Suppressor macrophage treated with lipopolysaccharide for 1 hour (primary cell): ENCODE measurements at places on chromosomes 7 and 10.

- no peak for DNase-seq
Observed at GRCh38 chr7:93544691-93545090, 29.8 kb downstream of the CALCR start.

- DNase-seq: no peak
Observed at GRCh38 chr7:52584041-52584440, 451.4 kb upstream of the POM121L12 start.

DNA sequence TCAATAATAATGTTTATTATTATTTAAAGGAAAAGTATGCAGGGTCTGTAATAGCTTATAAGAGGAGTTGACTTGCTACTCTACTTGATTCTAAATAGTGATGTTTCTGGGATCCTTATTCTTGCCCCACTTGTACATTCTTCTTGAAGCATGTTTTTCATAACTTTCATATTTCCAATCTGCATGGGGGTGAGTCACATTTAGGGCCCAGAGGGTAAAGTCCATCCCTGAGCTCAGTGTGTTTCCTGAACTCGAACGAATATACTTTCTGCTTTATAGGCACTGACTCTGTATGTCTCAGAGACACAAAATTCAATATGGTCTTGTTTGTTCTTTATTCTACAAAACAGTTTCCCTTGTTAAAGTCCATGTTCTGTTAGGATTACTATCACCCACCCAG, 61.0 kb upstream of the SMIM30 start:
- DNase-seq: no peak

GRCh38 chr10:32315424-32315823, 31.5 kb downstream of the EPC1 start:
- DNase-seq: no peak

GRCh38 chr10:8768852-8769251, 714.4 kb downstream of the GATA3 start:
- no peak for DNase-seq

DNA sequence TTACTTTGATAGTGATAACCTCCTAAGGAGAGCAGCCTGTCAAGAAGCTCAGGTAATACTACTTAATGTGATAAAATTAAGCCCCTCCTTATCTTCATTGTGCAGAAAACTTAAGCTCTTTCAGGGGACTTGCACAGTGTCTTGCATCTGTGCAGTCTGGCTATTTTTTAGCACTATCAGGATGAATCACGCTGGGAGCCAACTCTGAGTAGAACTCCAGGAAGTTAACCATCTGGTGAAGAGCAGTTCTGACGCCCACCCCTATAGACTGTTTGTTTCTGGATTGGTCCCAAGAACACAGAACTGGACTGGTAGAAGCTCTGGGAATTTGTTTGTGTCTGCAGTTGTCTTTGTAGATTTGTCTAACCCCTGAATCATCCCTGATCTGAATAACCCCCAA, 41.9 kb downstream of the AGK start:
- DNase-seq: no peak

- DNase-seq: no peak
Observed at GRCh38 chr10:31580646-31581045, 261.6 kb downstream of the ZEB1 start.

- peak; percentile 34 for DNase-seq
Observed at GRCh38 chr10:16581202-16581601, 59.5 kb upstream of the C1QL3 start.

- no peak for DNase-seq
Observed at GRCh38 chr10:44069573-44069972, 315.3 kb downstream of the CXCL12 start.

- no peak for DNase-seq
Observed at GRCh38 chr7:30119890-30120577, 14.8 kb upstream of the MTURN start.

GRCh38 chr7:146115548-146115850, 1.1 kb upstream of the CNTNAP2 start:
- DNase-seq: no peak

DNA sequence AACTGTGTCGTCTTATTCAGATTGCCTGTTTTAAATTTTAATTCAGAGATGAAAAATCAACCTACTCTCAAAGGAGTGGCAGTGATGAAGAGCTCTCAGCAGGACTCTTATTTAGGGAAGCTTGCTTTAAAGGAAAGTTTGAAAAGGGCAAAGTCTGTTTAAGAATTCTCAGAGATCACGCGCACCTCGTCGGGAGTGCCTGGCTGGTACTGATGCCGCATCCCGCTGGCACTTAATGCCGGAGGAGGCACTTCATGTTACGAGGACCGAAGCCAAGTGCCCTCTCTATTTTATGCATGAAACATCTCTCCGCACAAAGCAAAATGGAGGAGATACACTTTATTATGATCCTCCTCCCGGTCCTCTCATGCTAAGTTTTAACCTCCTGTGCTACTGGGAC, 71.1 kb upstream of the INSYN2A start:
- no peak for DNase-seq

DNA sequence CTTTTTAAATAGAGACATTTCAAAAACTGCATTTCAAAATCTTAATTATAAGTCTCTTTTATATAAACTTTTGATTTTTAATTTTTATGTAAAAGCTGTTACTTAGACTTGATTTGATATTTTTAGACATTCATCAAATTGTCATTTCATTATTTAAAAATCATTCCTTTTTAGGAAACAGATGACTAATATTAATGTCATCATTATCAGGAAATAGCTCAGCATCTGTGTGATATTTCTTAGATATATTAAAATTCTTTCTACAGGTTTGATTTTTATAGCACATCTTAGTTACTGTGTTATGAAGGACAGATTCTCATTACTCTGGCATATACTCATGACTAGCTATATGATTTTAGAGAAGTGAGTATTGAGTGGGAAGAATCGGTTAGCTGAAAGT, 17.2 kb downstream of the RUNDC3B start:
- no peak for DNase-seq

DNA sequence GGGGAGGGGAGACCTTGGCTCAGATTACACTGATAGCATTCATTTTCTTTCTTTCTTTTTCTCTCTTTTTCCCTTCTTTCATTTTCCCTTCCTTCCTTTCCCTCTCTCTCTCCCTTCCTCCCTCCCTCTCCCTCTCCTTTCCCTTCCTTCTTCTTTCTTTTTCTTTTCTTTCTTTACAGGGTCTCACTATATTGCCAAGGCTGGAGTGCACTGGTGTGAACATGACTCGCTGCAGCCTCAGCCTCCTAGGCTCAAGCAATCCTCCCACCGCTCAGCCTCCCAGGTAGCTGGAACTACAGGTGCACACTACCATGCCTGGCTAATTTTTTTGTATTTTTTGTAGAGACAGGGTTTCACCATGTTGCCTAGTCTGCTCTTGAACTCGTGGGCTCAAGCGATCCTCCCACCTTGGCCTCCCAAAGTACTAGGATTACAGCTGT, 73.0 kb upstream of the MKRN1 start:
- no peak for DNase-seq

DNA sequence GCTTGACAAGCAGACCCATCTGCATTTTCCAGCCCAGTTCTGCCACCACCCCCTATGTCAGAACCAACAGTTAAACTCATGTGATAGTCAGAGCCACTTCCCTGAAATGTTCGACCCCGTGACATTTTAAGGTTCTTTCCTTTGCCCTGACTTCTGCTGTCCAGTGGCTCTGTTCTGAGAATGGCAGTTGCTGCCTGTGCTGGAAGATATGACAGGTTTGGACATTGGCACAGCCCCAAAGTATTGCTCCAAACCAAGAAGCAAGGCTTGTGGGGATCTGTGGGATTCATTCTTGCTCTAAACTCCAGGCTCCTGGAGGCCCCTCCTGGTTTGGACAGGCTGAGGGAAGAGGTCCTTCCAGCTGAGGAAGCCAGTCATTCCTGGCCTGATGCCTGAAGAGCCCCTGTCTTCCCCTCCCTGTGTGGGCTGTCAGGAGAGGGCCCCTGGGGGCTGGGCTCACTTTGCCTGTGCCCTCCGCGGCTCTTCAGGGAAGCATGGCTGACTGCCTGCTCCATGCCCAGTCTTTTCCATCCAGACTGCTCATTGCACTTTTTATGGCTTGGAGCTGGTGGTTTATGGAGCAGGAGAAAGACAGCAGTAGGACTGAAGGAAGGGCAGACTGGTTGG, 138.0 kb downstream of the CDH23 start:
- peak; percentile 33 for DNase-seq

GRCh38 chr7:42105554-42106358, 131.3 kb downstream of the GLI3 start:
- DNase-seq: no peak

DNA sequence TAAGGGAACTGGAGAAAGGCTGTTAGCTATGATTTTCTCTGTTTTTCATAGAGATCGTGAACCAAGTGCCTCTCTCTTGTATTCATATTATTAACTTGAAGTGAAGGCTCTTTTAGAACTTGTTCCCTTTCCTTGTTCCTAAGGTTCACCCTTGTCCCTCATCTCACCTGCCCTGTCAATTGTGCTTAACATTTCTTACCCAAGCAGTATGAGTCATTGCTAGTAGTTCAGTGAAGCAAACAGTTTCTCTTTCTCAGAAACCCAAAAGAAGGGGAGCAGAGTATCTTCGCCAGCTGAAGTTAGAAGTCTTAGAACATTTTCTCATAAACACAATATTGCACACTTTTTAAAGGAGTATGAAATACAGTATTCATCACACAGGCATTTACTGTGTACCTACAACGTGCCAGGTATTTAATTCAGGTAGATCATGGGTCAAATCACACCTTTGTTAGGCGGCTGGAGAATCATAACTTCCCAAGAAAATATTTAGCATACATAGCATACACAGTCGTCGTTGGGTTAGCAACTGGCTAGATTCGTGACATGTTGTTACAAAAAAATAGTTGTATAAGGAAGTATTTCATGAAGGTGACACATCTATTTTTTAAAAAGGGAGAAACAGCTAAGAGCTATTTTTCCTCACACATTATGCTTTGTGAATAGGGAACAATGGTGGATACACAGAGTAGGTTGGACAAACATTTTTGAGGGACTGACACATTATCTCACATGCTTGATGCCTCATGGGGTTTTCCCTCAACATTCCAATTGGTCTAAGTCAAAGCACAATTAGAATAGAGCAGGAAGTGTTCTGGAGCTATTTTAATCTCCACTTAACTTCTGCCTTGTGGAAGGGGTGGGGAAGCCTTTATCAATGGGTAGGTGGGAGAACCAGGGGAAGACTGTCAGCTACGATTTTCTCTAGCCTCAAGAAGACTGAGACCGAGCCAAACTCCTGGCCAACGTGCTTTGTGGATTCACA, 13.2 kb downstream of the HDAC9 start:
- peak; percentile 84 for DNase-seq

GRCh38 chr10:70378122-70378521, 4.3 kb downstream of the LRRC20 start:
- DNase-seq: no peak

- DNase-seq: no peak
Observed at GRCh38 chr7:150572496-150572895, 5.3 kb downstream of the GIMAP4 start.
